ENCODE measurements at places on chromosomes 7 and 10.
A peak's percentile ranks its signal among the peaks of the same experiment; 100 is the strongest.

GRCh38 chr10:90658791-90659190 is 199.0 kb downstream of the HTR7 start:
- DNase-seq: no peak

GRCh38 chr10:44437840-44438511 is 53.1 kb upstream of the CXCL12 start:
- no peak for DNase-seq

GRCh38 chr10:112389271-112389822 is 15.4 kb downstream of the ACSL5 start:
- DNase-seq: no peak

DNA sequence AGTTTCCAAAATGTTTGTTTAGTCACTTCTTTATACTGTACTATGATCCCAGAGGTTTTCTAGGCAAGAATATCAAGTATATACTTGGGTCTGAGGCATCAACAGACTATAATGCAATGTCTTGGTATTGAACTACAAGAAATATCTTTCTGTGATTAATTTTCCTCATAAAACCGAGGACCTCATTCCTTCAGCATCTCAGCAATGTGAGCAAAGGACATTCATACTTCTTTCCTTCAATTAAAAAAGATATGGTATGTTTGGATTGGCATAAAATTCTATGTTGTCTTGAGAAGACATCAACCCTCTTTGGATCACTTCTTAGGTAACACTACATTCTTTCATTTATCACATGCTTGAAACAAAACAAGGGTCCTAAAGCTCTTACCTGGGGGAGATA is 524.5 kb downstream of the PHTF2 start:
- DNase-seq: no peak

DNA sequence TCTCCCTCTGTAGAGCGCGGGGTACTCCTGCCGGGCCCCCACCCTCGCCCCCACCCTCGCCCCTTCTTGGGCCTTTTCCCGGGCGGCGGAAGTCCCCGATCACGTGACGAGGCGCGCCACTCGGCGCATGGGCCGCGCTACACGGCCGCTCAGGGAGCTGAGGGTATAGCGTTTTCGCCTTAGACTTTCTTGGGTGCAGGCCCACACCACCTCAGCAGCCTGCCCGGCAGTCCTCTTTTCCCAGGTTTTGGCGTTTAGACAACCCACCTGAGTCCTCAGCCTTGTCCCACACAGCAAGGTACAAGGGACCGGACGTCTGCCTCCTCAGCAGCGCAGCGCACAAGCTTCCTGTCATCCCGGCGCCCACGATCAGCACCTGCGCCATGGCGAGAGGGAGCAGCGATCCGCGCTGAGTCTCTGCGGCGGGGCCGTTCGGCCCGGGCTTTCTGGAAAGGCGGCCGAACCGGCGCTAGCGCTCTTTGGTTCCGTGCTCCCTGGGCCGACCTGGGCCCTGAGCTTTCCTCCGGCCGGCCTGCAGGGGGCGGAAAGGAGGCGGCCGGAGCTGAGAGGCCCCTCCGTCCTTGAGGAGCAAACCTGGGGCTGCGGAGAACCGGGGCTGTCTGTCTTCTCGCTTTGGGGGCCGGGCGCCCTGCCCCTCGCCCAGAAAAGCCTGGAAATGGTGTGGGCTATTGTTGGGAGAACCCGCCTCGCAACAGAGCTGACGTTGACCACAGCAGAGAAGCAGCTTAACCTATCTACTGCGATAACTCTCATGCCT is at the start of gene RNLS:
Gene RNLS, minus strand, starts transcription at position 513 of the 778 bp plus-strand sequence.
- peak; percentile 41 for DNase-seq
